ENCODE measurements at places on chromosomes 3 and 15. TPM values are rescaled to one million over a fixed set of nuclear protein-coding genes. Genes with fewer than 3 reads are reported as not detected.

The FEZF2 gene
- total RNA-seq: not detected

The PLCD1 gene
- total RNA-seq: 30.1 TPM

The GREM1 gene
- total RNA-seq: under 0.01 TPM

The KBTBD12 gene
- total RNA-seq: not detected

The THAP10 gene
- 2.1 TPM for total RNA-seq

The SMAD6 gene
- 48.9 TPM for total RNA-seq

The UCN2 gene
- 1.6 TPM for total RNA-seq

The PRKCD gene
- 4.5 TPM for total RNA-seq

The U2SURP gene
- total RNA-seq: 26.9 TPM

The ACSBG1 gene
- total RNA-seq: not detected

The SH3GL3 gene
- not detected for total RNA-seq

Measured in cardiac atrium fibroblast (primary cell).